Cardiac fibroblast (primary cell): ENCODE measurements at places on chromosomes 7 and 10.

GRCh38 chr7:156666368-156667109 is 26.0 kb downstream of the RNF32 start:
- DNase-seq = no peak

- no peak for DNase-seq
Measured at GRCh38 chr10:72011468-72011867, 47.3 kb downstream of the CHST3 start.

DNA sequence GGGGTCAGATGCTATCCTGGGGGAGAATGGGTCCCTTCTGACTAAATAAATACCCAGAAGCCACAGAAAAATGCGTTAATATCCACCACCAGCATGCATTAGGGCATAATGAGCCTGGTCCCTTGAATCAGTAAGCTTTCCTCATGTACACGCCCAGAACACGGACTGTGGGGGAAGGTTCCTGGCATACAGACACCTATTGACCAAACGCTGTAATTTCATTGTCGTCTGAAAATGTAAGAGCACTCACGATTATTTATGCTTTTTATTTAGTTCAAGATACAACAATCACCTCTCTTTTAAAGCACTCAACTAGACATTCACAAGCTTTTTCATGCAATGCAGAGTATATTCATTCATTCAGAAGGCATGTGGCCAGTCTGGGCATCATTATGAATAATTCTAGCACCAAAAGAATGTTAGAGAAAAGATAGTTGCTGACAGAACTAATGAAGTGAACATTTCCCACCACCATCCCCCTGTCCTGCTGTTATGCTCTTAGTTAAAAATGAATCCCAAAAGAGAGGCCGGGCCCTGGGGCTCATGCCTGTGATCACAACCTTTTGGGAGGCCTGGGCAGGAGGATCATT is 101.0 kb downstream of the SVIL start:
- DNase-seq = no peak

GRCh38 chr10:64159910-64160872 is 639.0 kb downstream of the REEP3 start:
- DNase-seq = no peak

- peak; percentile 66 for DNase-seq
Measured at GRCh38 chr7:76397409-76398183, 11.9 kb downstream of the SSC4D start.

DNA sequence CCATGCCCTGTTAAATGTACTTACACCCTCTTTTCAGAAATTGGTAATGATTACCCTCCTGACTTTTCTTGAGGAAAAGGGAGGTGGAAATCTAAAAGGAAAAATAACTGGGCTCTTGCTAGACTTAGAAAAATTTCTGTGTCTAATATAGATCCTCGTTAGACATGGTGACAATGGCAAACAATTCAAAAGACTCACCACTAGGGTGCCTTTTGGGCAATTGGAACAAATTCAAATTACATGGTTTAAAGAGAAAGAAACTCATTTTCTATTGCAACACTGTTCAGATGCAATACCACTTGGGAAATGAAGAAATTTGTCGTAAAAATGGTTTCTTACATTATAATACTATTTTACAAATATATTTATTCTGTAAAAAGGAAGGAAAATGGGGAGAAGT is 950.1 kb downstream of the GRM8 start:
- no peak for DNase-seq

- no peak for DNase-seq
Measured at GRCh38 chr10:52284416-52285013, 29.6 kb upstream of the DKK1 start.

- DNase-seq = peak; percentile 42
Measured at GRCh38 chr10:88194041-88194887, 330.8 kb downstream of the PTEN start.

- DNase-seq = no peak
Measured at GRCh38 chr10:1354809-1355710, 298.9 kb downstream of the WDR37 start.

DNA sequence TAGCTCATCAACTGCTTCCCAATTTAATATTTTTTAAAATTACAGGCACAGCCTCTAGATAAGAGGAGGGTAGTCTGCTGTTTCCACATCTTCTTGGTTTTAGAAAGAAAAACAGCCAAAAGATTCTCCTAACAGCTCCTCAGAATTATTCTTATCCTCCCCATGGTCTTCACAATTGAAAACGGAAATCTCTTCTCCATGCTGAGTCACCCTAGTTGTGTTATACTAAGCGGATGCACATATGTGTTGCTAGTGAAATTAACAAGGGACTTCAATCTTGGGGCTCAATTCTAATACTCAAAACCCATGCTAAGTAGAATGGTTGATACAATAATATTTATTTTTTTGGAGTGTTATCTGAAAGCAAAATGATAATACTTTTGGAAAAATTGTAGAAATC is 71.9 kb upstream of the NPY start:
- DNase-seq = no peak

DNA sequence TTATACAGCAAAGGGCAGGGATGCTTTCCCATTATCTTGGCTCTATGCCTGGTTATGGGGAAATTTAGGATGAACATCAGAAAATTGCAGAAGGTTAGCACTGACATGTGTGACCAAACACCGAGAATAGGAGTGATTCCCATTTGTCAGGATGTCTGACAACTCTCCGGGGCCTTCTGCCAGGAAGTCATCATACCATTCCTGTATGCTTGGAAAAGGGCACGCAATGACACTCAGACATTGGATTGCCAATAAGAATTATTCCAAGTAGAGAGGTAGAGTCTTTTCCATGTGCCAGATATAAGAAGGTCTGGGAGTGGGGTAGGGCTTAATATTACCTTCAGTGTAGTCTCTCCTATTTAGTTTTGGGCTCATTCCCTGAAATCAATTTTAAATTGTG is 82.3 kb downstream of the MTPN start:
- DNase-seq = no peak

DNA sequence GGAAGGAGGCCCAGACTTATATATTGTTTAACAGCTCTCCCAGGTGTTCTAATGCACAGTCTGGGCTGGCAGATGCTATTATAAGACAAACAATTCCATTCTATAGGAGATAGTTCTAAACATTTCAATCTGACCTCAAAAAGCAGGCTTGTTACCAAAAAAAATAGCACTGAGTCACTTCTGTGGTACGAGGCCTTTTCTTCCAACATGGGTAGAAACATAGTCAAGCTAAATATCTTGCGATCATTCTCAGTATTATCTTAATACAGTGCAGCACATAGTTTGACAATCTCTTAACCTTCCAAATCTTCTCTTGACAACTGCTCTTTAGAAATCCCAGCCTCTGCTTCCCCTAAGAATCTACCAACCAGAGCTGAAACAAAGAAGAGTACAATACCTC is 46.6 kb upstream of the MKX start:
- no peak for DNase-seq

- DNase-seq = no peak
Measured at GRCh38 chr10:107924458-107924857, 760.0 kb upstream of the SORCS1 start.

DNA sequence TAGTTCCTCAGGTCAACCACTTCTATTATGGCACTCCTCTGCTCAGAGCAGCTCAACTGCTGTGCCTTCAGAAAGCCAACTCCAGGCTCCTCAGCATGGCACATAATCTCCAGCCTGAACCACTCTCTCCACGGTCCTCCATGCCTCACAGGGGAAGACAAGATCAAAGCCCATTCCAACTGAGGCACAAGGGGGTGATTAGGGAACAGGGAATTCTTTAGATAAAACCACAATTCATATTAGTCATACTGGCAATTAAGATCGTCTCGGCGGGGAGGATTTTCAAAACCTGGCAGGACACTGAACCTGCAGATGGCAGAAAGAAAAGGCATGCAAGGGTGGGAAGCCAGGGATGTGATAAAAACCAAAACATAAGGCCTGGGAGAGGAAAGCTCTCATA is 361.6 kb downstream of the FGFR2 start:
- no peak for DNase-seq

- DNase-seq = no peak
Measured at GRCh38 chr7:43021431-43021830, 89.3 kb downstream of the MRPL32 start.

GRCh38 chr10:78700413-78700812 is 368.4 kb upstream of the ZMIZ1 start:
- DNase-seq = peak; percentile 48

DNA sequence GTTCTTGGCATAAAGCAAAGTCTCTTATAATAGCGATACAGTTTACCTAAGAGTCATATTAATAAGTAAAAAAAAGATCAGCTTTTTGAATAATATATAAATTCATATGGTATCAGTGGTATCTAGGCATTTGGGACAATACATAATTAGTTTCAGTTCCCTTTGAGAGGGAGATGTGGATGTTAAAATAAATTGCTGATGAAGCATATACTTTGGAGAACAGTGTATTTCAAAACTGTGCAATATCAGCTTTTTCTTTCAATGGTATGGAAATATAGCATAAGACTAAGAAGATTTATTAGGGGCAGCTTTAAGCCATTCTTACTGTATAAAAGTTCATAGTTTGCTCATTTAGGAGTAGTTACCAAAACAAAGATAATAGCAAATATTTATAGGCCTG is 35.5 kb downstream of the MDFIC start:
- DNase-seq = no peak

DNA sequence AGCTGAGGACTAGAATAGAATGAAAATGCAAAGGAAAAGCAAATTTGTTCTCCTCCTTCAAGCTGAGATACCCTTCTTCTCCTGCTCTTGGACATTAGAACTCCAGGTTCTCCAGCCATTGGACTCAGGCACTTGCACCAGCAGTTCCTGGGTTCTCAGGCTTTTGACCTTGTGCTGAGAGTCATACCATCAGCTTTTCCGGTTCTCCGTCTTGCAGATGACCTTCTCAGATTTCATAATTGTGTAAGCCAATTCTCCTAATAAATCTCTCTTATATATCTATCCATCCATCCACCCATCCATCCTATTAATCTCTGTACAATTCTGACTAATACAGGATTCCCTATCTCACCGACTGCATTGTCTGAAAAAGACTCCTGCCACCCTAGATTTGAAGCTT is 108.3 kb downstream of the AHR start:
- DNase-seq = peak; percentile 73

DNA sequence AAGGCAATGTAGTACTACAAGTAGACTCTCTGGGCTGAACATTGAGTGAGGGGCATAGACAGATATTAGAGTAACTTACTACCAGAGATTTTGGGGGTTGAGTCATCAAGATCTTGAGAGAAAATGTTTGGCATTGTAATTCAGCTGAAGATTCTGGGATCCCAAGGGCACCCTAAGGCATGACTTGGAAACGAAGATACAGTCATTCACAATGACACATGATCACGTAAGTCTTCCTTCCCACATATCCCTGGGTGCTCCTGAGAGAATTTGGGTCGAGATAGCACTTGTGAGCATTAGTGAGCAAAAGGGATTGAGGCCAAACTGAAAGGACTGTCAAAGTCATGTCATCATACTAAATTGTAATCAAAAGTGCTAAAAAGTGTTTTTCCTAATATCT is 192.5 kb upstream of the PCLO start:
- no peak for DNase-seq

DNA sequence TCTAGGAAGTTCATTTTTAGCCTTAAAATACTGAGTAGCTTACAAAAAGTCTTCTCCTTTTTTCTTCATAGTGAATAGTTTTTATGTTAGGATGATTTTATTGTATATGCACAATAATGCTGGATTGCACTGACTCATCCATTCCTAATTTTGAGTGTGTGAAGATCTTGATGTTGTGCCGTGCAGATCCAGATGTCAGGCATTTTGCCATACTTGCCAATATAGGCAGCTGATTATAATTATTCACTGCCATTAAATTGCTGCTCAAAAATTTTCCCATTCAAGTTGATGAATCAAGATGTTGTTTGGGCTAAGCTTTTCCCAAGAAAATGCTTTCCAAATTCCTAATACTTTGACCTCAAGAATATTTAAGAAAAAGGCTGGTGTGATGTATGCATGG is 218.3 kb downstream of the AHR start:
- DNase-seq = peak; percentile 33

GRCh38 chr7:54811846-54812254 is 52.8 kb upstream of the SEC61G start:
- peak; percentile 53 for DNase-seq

GRCh38 chr7:902996-903395 is 26.6 kb downstream of the GET4 start:
- no peak for DNase-seq

DNA sequence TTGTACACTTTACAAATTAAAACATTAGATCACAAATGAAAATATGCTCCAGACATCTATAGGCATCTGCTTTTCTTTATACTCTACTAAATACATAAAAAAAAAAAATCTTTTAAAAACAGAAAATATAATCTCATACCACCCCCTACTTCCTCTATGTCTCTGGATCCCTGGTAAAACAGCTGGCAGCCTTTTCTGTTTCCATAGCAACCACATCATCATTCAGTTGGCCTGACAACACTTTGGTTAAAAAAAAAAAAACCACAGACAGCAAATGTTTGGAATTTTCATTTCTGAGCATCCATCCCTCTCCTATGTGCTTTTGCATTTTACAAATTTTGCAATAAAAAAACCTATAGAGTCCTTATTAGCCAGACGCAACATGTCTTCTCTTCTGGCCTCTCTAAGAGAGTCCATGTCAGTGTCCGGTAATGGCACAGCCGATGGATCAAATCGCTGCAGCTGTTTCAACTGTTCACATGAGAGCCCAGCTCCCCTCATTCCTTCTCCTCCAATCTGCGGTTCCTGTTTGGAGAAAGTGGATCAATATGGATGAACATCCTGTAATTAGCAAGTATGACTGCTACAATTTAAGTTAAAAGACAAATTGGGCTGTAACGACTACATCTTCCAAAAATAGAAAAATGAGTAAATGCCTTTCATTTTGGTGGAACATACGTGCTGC is 105.6 kb downstream of the NSUN6 start:
- no peak for DNase-seq

GRCh38 chr10:111801841-111802240 is 381.7 kb downstream of the GPAM start:
- no peak for DNase-seq

GRCh38 chr10:11161096-11161495 is 143.4 kb downstream of the CELF2 start:
- DNase-seq = no peak

DNA sequence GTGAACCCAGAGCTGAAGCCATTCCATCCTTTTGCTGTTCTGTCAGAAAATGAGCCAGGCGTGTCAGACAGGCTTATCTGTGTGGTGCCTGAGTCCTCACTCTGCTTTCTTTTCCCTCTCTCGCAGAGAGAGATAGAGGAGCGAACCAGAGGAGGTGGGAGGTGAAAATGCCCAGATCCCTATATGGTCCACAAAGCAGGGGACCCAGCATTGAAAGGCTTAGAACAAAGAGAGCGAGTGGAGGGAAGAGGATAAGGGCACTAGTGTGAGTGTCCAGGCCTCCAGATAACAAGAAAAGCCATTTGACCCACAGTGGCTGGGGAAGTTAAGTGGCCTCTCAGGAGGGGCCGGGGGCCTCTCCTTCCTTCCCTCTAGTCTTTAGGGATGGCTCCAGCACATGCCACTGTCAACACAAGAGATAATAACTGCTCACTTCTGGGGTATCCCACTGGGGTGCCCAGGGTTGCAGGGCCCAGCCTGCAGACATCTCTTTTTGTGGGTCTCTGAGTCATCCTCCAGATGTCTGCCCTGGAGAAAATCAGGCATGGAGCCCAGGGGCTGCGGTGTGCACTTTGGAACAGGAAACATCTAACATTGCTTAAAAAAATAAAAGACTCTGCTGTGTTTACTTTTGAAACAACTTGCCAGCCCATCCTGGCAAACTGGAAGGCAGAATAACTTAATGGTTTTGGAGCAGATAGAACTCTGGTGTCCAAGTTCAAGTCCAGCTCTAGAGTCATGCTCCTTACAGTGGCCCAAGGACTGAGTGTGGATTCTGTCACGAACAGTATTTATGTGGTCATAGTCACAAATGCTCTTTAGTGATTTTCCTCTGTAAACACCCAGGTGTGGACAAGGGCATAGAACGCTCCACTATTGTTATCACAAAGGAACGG is 189.5 kb downstream of the CXCL12 start:
- DNase-seq = peak; percentile 93
